ENCODE measurements at places on chromosomes 16 and 17.

DNA sequence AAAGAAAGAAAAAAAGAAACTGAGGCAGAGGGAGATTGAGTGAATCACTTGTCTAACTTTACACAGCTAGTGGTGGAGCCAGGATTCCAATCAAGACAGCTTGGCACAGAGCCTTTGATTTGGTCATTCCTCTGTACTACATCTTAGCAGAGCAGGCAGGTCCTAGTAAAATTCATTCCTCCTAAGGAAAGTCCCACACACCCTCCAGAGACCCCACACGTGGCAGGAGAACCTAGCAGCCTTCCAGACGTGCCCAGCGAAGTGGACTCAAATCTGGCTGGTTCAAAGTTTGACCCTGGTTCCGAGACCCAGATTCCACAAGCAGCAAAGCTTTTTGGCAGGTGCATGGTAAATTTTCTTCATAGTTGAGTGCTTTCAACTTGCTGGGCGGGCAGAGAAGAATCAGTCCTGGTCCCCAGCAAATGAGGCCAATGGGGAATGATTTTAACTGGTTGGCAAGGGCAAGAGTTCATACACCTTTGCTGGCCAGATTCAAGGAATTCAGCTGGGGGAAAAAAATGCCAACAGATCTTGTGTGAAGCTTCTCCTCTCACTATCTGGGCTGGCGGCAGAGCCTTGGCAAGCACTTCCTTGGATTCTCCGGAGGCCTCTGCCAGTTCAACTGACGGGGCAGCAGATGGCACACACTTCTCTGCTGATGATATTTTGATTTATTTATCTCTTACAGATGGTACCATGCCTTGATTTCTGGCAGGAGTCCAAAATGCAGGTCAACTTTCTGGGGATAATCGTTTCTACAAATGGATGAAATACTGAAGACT, 82.4 kb downstream of the GSG1L start:
- no peak for DNase-seq

GRCh38 chr16:85055493-85056210, 28.1 kb downstream of the KIAA0513 start:
- no peak for DNase-seq

DNA sequence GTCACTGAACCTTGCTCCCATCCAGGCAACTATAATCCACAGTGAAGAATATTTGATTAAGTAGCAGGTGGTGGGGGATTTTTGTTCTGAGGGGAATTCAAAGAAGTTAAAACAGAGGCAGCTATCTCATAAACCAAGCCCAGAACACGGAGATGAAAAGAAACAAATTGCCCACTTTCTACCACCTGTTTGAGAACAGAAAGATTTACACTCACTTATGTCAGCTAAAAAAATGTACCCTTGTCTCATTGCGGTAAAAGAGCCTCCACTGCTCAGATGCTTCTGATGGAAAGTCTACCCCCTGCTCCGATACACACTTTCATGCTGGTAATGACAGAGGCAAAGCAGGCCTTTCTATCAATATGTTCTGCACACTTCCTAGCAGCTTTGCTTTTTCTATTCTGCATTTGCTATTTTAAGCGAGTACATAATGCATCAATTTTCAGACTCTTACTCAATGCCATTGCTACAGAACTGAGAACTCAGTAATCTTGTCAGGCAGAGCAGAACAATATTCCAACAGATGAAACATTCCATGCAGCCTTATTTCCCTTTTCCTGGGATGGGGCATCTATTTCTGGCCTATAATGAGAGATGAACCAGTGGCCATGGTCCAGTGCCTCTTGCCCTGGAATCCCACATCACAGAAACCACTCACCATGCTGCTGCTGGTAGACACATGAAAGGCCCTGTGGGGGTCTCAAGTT, 29.0 kb downstream of the CDK5R1 start:
- DNase-seq: no peak

- DNase-seq: no peak
These were observed 6.0 kb upstream of the IGFBP4 start for GRCh38 chr17:40437095-40437732.

DNA sequence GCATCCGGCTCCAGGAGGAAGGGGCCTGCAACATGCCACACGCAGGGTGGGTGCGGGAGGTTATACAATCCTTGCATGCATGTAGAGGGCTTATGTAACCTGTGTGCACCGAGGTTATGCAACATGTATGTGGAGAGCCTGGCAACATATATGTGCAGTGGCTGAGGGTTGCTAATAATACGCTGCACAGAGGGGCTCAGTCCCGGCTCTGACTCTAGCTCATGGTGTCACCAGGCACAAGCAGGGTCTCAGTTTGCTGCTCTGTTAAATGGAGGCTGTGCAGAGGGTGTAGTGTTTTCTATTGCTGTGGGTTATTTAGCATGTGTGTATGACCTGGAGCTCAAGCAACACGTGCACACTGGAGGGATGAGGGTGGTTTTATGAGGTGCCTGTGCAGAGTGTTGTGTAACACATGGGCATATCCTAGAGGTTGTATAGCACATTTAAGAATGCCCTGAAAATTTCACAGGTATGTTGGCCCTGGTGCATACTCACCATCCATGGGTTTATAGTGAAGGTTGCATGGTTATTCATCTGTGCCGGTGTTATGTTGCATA, 13.3 kb downstream of the THRA start:
- DNase-seq: no peak

- DNase-seq: no peak
These were observed 18.6 kb downstream of the GGA2 start for GRCh38 chr16:23491490-23492391.

DNA sequence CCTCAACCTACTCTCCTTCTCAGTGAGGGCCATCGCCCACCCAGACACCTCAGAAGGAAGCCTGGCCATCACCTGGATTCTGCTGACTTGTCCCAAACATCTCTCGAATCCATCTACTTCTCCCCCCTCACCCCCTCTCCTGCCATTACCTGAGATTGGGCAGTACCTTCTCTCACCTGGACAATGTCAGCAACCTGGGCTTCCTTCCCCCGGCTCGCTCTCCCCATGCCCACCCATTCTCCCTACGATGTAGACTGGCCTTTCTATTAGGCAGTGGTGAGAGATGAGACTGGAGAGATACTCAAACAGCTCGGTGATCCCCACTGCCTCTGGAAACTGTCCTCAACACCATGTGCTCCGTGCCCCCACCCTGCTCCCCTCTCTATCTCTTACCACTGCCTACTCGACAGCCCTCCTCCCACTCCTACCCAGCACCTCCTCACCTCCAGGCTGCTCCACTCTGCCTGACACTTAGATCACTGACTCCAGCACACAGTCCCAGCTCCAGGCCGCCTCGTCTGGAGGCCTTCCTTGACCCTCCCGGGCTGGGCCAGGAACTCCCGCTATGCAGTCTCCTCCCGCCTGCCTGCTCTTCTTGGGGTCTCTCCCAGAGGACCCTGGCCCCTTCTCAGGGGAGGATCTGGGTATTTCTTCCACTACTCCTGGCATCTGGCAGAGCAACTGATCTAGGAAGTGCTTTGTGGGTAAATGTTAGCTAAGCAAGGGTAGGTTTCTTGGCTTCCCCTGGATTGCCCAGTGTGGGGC, 235.8 kb upstream of the NLRP1 start:
- DNase-seq: no peak

DNA sequence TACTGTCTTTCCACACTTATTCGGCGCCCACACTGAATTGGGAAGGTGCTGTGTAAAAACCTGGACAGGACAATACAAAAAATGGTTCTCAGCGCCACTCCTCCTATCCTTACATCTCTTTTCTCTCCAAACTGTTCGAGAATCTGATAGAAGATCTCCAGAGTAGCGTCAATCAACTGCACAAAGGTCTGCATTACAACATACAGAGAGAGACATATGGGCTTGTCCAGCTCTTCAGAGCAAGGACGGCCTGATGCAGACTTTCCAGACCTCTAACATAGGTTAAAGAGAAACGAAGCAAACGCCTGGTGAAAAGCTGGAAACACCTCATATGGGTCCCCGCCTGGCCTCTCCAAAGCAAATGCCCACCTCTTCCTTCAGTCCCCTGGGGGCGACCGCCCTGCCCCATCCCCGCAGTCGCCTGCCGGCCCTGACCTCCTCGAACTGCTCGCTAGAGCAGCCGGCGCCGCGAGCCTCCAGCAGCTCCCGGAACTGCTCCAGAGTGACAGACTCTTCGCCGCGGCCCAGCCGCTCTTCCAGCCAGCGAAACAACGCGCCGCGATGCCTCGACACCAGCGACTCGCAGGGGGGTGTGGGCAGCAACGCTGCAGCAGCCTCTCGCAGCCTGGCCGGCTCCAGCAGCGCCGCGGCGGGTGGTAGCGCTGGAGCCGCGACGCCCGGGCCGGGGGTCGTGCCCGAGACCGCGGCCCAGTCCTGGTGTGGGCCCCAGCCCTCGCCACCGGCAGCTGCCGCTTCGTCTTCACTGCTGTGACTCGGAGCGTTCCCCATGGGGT, 526 bp downstream of the ZZEF1 start:
- no peak for DNase-seq

DNA sequence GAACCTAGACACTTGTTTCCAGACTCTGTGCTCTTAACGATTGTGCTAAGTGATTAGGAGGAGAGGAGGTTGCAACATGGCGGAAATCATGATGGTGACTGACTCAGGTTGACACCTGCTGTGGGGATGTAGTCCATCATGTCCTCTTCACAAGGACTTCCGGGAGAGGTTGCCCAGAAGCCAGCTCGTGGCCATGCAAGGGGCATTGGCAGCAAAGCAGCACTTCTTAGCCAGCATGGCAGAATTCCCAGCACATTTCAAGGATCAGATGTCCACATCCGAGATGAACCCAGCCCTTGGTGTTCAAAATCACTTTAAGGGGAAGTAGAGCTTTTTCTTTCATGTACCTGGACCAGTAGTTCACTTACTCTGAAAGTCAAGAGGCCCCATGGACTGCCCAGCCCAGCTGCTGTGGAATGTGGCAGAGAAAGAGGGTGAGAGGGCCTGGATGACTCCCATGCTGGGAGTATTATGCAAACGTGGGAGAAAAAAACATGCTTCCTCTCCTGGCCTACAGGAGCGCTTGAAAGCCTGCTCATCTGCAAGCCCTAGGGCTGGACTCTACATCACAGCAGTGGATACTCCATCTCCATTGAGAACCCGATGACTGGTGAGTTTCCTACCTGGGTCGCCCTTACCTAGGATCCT, 65.5 kb downstream of the IRX6 start:
- no peak for DNase-seq

GRCh38 chr17:19706791-19707727, 9.3 kb downstream of the SLC47A2 start:
- DNase-seq: no peak

DNA sequence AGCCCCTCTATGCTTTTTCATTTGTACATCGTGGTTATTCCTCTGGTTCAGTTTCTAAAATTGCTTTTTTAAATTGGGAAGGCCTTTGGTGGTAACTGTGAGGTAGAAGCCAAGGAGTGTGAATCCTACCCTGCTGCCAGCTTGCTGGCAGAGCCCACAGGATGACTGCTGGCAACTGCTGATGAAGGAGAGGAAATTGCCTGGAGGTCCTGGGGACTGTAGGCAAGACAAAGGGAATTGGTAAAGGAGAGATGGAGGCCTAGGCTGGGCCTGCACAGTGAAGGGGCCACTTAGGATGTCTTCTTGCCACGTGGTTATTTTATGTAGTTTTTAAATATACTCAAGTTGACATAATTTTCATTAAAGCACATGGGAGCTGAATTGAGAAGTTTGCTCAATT, 15.8 kb downstream of the C17orf58 start:
- DNase-seq: no peak

- peak; percentile 87 for DNase-seq
These were observed 1.2 kb upstream of the PFN1 start for GRCh38 chr17:4949321-4950074.

- DNase-seq: no peak
These were observed 148.9 kb downstream of the SPACA3 start for GRCh38 chr17:33140413-33141099.

DNA sequence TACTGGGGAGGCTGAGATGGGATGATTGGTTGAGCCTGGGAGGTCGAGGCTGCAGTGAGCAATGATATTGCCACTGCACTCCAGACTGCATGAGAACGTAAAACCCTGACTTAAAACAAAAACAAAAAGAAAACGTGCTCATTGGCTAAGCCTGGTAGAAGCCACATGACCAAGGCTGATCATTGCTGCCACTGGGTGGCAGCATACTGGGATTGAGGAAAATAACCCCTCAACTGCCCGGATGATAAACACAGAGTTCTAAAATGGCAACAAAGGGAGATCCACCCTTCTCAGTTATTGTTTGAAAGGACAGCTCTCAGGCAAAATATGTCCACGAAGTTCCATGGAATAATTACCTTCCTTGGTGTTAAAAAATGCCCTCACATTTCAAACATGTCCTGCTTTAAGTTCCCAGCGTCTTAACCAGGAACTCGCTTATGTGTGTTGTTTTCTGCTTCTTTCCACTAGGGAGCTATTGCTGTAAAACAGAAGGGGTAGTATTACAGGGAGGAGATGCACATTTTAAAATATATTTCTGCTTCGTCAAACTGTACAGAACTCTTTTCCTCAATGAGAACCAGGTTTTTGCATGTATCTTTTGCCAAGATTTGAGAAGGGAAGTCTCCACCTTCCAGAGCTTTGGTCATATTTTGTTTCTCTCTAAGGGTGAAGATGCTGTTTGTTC, 675.3 kb downstream of the MAF start:
- no peak for DNase-seq

GRCh38 chr16:1308036-1308976, 1.1 kb upstream of the UBE2I start:
- DNase-seq: no peak

- DNase-seq: no peak
These were observed 40.9 kb upstream of the GSG1L start for GRCh38 chr16:28104404-28104803.

- peak; percentile 90 for DNase-seq
These were observed 10.2 kb upstream of the HOXB9 start for GRCh38 chr17:48636177-48637018.

- DNase-seq: no peak
These were observed 11.0 kb downstream of the ZNF276 start for GRCh38 chr16:89732142-89732917.

- DNase-seq: no peak
These were observed 536.7 kb upstream of the HSBP1 start for GRCh38 chr16:83271123-83271522.

All from neuronal stem cell (in vitro differentiated cells).